Left forelimb (tissue), 1 donor: ENCODE measurements at places on chromosomes 16 and 17.

DNA sequence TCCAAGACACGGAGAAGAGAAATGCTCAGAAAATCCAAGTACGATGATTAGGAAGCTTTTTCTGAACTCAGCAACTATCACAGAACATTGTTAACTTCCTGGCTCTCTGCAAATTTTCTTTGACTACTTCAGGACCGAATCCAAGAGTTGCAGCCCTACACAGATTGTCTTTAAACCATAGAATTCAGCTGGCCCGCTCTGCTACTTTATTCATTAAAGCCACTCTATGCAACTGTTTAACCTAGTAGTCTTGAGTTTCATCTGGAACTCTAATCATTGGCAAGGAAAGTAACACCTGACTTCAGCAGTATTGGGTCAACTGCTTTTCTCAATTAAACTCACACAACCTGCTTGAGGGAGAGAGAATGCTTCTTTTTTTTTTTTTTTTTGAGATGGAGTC is 210.1 kb downstream of the SLC39A11 start:
- no peak for DNase-seq

DNA sequence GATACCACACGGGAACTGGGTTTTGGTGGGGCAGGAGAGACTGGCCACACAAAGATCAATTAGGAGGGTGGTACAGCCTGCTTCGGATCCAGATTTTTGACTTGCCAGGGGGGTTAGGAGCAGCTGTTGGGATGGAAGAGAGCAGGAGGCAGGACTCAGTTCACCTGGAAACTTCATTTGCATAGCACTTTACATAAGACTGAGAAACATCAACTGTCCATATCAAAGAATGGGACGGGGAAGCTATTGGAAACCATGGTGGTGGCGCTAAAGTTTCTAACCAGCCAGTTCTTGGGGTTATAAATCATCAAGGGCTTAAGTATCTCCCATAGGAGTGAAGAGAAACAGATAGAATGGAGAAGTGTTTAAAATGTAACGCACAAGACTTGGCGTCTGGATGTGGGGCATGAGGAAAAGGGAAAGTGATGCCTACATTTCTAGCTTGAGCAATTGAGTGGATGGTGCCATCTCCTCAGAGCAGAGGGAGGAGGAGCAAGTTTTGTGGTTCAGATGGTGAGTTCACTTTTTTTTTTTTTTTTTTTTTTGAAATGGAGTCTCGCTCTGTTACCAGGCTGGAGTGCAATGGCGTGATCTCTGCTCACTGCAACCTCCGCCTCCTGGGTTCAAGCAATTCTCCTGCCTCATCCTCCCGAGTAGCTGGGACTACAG is 6.4 kb upstream of the SRCAP start:
- DNase-seq = no peak

- DNase-seq = no peak
Observed at GRCh38 chr16:64866021-64866420, 255.8 kb downstream of the CDH11 start.

GRCh38 chr17:37234106-37234505 is 141.7 kb upstream of the C17orf78 start:
- DNase-seq = no peak

DNA sequence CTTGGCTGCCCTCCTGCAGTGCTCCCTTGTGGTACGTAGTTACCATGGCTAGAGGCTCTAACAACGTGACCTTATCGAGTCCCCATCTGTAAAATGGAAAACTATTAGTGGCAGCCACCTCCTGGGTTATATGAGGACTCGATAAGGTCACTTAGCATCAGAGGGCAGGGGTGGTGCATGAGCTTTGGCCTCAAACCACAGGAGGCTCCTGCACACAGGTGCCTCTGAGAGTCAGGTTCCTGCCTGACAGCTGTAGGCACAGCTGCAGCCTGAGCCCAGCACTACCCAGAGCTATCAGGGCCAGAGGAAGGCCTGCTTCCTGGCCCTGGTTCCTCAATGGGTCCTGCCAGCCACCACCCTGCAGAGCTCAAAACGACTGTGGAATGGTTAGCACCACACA is 57.2 kb upstream of the SEC14L1 start:
- no peak for DNase-seq

GRCh38 chr16:17377360-17378324 is 93.1 kb downstream of the XYLT1 start:
- DNase-seq = no peak

DNA sequence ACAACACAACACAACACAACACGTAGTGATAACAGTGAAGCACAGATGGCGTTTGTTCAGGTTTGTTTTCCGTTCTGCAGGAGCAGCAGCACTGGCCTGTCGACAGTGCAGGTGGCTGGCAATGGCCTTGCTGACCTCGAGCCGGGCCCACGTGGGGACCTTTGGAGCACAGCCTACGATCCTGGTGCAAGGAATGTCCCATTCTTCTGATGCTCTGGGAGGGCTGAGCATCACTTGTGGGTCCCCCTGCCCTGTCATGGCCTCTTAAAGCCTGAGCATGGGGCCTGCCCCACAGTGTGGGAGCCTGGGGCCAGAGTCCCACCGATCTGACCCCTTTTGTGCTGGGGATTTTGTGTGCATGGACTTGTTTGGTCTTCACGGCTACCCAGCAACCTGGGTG is 6.8 kb downstream of the MAP2K3 start:
- no peak for DNase-seq

DNA sequence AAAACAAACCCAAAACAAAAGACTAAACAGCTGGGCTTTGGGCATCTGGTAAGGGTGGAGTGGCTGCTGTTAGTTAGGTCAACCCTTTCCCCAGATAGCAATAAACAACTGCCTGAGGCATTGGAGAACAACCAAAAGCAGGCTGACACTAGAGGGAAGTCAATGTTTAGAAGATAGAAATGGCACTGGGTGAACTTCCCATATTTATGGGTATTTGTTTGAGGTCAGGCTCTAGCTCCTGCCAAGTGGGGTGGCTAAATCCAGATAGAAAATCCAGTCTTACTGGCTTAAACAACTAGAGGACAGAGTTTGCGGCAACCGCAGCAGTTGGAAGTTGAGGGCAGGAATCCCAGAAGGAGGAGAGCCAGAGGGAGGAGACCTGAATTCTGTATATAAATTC is 79.4 kb downstream of the SDK2 start:
- DNase-seq = no peak

DNA sequence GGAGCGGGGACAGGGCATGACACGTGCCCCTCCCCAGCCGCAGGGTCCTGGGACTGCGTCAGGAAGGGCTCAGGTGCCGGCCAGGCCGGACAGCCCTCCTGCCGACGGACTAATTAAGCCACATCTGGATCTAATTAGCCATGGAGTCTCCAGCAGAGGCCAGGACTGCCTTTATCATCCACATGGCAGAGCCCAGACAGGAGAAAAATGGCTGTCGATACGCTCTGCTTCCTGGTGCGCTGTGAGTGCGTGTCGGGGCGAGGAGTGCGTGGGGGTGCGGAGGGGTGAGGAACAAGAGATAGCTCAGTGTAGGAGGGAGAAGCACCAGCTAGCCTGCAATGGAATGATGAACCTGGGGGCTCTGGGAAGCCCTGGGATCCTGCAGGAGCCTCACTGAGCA is 218.8 kb downstream of the IRF8 start:
- DNase-seq = no peak

- DNase-seq = no peak
Observed at GRCh38 chr17:3851461-3852100, 5.5 kb upstream of the NCBP3 start.

DNA sequence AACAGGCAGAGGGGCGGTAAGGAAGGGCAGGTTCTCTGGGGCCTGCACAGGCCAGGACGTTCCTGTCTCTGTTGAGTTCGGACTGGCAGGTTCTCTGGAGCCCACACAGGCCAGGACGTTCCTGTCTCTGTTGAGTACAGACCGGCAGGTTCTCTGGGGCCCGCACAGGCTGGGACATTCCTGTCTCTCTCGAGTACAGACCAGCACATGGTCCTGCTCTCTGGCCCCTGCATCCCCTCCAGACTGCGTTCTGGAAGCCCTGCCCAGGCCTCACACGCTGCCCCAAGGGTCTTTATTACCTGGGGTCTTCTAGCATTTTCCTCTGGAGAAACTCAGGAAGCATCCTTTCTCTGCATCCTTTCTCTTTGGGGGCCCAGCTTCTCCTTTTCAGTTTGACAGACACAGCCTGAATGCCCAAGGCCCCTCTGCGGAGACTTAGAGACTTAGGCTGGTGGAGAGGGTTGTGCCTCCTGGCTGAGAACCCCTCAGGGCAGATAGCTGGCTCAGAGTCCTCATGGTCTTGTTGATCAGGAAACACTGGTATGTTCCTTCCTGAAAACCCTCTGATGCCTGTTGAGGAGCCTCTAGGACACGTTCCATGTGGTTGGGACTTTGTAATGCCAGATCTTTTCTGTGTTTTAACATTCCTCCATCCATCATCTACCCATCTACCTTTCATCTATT is 18.0 kb upstream of the GSE1 start:
- no peak for DNase-seq

DNA sequence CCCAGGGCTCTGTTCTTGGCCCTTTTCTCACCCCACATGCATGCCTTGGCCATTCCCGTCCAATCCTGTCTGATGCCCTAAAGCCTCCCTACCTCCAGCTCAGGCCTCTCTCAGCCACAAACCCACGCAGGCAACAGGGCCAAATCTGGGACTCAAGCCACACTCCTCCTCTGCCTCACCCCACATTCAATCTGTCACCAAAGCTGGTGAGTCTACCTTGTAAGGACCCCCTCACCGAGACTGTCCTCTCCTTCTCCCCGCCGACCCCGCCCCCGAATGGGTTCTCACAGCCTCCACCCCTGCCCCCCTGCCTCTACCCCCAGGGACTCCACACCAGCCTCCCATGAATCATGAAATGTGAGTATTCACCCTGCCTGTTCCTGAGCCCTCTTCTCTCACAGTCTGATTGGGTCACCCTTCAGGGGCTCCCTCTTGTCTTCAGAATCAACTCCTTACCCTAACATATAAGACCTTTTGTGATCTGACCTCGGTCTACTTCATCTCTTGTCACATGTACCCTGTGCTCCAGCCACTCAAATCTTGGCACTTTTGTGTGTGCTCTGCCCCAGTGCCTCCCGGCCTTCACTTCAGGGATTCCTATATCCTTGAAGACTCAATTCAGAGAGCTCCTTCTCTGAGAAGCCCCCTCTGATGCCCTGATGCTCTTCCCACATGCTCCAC is 10.7 kb downstream of the EPOP start:
- DNase-seq = no peak
